ENCODE measurements at places on chromosomes 11 and 22.
A peak's percentile ranks its signal among the peaks of the same experiment; 100 is the strongest.

- DNase-seq, result no peak
Observed at GRCh38 chr11:108289699-108290098, 66.8 kb downstream of the ATM start.

DNA sequence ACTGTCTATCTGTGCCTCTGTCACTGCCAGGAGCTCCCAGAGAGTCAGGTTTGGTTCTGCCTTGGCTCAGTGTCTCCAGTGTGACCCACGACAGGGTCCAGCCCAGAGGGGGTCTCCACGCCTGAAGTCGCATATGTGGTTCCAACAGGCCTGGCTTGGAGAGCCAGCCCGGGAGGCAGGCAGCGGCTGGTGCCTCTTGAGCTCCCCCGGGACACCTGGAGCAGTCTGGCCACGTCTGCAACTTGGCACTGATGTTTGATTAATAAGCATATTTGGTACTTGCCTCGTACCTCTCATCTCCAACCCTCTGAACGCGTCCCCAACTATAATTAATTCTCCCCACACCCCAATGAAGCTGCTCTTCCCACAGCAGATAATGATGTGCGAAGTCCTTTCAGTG is 31.7 kb upstream of the SHISAL1 start:
- DNase-seq, result no peak

DNA sequence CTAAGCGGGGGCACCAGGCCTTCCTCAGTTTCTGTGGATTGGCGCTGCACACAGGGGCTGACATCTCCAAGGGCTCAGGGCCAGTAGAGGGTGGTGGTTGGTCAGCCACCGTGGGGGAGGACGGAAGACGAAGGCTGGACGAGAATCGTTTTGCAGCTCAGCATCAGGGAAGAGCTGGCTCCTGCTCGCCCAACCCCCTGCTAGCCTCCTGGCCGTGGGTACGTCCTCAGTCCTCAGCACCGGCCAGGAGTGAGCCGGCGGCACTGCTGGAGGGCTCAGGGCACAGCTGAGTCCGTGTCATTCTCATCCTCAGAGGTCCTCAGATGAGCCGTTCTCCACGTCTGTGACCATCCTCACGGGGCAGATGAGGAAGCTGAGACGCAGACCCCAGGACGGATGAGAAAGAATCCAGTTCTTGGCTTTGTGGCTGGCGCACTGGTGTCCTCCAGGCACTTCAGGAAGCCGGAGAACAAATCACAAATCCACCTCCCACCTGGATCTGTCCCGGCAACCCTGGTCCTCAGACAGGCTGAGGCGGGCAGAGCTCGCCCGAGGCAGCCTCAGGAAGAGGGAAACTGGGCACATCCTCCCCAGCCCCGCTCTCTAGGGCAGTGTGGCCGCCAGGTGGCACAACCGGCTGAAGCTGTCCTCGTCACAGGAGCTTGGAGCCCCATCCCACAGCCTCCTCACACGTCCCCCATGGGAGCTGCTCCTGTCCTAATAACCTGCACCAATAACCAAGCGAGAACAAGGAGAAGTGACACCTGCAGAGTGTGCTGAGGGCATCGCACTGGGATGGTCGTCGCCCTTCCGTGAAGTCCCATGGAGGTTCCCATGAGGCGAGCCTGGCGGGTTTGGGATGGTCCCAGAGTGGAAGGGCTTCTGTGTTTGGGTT is 393.7 kb downstream of the BRD1 start:
- no peak for DNase-seq

DNA sequence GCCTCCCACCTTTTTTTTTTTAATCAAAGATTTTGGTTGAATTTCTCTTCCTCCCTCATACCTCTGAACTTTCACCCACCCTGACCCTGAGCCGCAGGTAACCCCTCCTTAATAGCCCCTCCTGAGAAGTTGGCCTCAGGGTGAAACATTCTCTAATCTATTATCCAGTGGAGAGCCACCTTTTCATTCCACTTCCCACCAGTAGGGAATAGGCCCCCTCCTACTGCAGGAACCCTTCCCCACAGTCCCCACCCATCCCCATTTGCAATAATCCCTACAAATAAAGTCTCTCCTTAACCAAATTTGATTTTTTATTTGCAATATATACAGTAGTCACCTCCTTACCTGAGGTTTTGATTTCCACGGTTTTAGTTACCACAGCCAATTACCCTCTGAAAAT is 2.1 kb upstream of the SLC35F2 start:
- DNase-seq, result no peak

DNA sequence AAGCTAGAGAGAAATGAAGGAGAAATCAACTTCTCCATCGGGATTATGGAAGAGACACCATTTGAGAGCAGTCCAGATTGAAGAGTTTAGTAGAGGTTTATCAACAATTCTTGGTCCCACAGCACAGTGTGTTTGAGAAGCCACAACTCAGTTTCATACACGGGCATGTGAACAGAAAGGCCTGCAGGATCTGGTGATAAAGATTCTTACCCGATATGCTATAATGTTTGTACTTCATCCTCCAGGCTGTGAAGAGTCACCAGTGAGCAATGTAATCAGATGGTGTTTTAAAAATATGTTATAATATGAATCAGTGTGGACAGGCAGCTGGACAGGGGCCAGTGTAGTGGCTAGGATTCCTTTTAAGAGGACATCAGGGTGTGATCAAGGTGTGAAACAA is 29.7 kb upstream of the VWA5A start:
- no peak for DNase-seq

GRCh38 chr11:35343033-35343598 is 76.2 kb downstream of the SLC1A2 start:
- DNase-seq, result no peak

GRCh38 chr11:76281558-76281906 is 75.2 kb upstream of the WNT11 start:
- DNase-seq, result no peak

GRCh38 chr11:72789493-72790131 is 4.2 kb downstream of the STARD10 start:
- DNase-seq, result no peak

DNA sequence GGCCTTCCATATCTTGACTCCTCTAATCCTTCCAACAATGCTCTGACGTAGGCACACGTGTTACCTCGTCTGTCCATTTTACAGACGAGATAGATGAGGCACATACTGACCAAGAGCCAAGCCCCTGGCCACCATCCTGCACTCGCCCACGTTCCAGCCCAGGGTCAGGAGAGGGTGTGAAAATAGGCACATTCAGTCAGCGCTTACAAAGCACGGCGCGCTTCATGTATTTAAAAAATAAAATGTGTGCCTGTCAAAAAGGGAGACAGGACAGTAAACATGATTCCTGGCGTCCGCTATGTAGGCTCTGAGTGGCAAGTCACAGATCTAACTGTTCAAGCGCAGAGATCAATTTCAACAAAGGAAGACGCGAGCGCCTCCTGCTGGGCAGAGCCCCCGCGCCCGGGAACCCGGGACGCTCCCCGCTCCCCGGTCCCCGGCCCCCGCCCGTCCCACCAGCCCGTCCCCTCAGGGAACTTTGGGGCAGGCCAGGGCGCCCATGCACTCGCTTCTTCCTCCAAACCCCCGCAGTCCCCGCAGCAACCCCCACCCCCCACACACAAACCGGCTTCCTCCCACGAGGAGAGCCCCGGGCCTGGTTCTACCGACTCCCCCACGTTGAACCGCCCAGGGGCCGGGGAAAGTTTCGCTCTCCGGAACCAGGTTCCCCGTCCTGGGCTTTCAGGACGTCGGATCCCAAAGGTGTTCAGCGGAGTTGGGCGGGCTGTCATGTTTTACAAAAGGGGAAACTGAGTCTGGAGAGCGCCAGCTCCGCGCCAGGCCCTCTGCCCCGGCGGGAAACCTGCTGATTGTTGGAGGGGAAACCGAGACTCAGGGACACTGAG is 10.4 kb upstream of the C1QTNF6 start:
- DNase-seq, result no peak

DNA sequence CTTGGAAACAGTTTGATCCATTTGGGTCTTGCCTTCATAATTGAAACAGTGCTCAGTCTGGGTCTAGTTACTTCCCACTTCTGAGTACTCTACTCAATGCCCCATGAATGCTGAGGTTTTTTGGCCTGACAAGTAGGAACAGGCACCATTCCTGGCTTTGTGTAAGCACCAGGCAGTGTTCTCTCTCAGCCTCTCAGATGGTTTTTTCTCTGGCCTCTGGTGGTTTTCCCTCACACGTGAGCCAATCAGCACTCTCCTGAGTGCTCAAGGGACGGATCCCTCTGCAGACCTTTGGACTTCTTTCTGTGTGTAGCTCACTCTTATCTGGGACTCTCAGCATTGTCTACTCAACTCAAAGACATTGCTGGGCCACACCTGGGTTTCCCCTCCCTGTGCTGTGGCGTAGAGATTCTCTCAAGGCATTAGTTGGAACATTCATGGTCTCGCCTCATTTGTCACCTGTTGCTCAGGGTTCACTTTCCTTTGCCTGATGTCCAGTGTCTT is 21.3 kb downstream of the SIK2 start:
- no peak for DNase-seq

DNA sequence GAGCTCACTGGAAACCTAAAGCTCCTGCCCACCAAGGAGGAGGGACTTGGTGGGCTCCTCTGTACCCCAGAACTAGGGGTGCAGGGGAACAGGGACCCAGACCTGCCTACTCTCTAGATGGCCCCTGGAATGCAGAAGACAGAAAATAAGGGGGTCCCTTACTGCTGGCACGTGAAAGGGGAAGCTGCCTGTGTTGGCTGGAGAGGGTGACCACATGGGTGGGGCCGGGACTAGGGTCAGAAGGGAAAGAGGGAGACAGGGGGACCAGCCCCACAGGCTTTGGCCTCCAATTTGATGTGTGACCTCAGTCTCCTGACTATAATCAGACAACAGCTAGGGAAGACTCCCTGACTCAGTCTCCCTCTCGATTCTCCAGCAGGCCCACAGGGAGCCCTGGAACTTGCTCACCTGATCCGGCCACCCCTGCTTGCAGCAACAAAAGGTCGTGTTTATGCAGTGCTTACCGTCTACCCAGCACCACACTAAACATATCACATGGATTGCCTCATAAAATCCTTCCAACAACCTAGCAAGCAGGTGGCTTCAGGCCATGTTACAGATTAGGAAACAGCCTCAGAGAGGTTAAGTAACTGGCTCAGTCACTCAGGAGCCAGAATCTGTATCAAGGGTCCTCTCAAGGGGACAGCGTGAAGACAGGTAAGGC is 10.2 kb downstream of the ARAP1 start:
- no peak for DNase-seq

GRCh38 chr11:20048707-20049106 is 111.6 kb downstream of the DBX1 start:
- DNase-seq, result no peak

- DNase-seq, result no peak
Observed at GRCh38 chr11:69962152-69962551, 116.0 kb upstream of the ANO1 start.

- no peak for DNase-seq
Observed at GRCh38 chr11:78230161-78230877, 41.6 kb downstream of the USP35 start.

GRCh38 chr11:128725630-128726319 is 31.9 kb downstream of the FLI1 start:
- peak; percentile 38 for DNase-seq

DNA sequence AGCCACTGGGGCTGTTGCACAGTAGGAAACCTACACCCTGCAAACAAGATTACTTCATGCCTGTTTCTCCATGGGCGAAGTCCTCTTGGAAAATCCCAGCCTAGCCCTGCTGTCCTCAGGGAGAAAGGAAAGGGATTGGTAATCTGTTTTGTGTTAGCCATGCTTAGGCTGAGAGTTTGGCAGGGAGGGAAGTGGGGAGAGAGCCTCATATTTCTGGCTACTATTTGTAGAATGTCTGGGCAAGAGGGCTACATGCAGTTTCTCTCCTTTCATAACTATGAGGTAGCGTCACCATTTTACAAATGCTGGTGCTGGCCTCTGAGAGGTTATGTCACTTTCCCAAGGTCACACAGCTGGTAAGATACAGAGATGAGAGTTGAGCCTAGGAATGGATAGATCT is 737 bp upstream of the MFRP start:
- peak; percentile 76 for DNase-seq

- no peak for DNase-seq
Observed at GRCh38 chr11:133107136-133107535, 425.2 kb downstream of the OPCML start.

DNA sequence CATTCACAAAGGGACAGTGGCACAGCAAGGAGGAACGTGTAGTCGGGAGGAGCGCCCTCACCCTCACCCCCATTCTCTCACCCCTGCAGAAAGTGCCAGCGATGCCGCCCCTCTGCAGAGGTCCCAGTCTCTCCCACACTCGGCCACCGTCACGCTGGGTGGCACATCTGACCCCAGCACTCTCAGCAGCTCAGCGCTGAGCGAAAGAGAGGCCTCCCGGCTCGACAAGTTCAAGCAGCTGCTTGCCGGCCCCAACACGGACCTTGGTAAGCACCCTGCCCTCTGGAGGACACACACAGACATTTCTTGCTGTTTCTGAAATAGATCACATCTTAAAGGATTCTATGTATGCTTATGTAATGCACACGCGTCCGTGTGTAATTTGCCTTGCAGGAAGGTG is 34.9 kb downstream of the TBC1D22A start:
- no peak for DNase-seq

- DNase-seq, result no peak
Observed at GRCh38 chr22:17043521-17043920, 35.5 kb upstream of the GAB4 start.

DNA sequence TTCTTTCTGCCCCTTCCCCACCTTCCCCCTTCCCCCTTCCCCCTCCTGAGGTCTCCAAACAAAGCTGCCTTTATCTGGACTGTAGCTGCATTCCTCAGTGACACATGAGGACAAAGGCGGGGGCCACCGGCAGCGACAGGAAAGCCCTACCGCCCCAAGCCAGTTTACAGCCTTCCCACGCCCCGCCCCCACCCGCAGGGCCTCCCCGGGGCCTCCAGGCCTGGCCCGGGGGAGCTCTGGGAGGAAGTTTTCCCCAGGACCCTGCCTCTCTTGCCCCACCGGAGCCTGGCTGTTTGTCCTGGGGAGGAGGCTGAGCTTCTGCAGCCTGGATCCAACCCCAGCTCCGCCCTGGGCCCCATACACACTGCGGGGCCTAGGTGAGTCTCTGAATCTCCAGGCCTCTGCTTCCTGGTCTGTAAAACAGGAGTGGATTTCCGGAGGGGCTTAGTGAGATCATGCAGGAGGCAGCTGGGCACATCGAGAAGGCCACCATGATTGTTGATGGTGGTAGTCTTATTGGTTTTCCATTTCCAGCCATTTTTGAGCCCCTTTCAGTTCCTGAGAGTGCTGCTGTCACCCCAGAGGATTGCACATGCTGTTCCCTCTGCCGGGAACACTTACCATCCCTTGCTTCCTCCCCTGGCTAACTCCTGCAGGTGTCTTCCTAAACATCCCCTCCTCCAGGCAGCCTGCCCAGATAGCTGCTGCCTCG is 130.7 kb downstream of the MN1 start:
- DNase-seq, result no peak

- DNase-seq, result peak; percentile 30
Observed at GRCh38 chr11:111978028-111978771, 41.1 kb downstream of the DIXDC1 start.

GRCh38 chr11:94864506-94865045 is 96.4 kb downstream of the AMOTL1 start:
- DNase-seq, result no peak

- DNase-seq, result no peak
Observed at GRCh38 chr22:31079095-31079642, 1.9 kb upstream of the SMTN start.
